ENCODE measurements at places on chromosomes 2 and 18. TPM values are rescaled to one million over a fixed set of nuclear protein-coding genes. Genes with fewer than 3 reads are reported as not detected.

SIGLEC15 gene
- polyA plus RNA-seq = 0.24 TPM

FTCDNL1 gene
- 0.43 TPM for polyA plus RNA-seq

MRPL53 gene
- 68.9 TPM for polyA plus RNA-seq

IL37 gene
- polyA plus RNA-seq = 0.27 TPM

POU3F3 gene
- not detected for polyA plus RNA-seq

PLA2R1 gene
- polyA plus RNA-seq = 3.8 TPM

MZT2A gene
- polyA plus RNA-seq = 40.8 TPM

IL36A gene
- polyA plus RNA-seq = not detected

KIDINS220 gene
- polyA plus RNA-seq = 113 TPM

DNA sequence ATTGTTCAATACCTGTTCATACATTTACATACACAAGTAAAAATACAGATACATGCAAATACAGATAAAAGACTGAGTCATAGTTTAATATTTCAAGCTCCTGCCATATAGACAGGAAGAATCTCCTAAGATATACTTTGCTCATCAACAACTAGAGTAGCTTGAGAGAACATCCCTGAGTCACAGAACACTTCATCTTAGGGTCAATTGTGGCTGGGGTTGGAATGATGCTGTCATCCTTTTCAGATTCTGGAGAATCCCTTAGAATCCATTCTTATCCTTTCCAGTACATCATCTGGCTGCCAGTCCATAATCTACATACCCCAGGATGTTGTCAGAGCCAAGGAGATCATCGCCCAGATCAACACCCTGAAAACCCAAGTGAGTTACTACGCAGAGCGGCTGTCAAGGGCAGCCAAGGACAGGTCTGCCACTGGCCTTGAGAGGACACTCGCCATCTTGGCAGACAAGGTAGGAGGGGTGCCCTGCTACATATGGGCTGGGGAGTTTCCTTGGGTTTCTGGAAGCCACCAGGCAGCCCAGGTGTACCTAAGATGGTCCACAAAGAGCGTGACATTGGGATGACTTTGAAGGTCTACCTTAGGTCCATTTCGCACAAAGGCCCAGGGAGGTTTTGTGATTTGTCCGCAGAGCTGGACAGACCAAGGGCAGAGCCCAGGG lies 55.7 kb downstream of the COA5 start:
- no peak for DNase-seq

DNA sequence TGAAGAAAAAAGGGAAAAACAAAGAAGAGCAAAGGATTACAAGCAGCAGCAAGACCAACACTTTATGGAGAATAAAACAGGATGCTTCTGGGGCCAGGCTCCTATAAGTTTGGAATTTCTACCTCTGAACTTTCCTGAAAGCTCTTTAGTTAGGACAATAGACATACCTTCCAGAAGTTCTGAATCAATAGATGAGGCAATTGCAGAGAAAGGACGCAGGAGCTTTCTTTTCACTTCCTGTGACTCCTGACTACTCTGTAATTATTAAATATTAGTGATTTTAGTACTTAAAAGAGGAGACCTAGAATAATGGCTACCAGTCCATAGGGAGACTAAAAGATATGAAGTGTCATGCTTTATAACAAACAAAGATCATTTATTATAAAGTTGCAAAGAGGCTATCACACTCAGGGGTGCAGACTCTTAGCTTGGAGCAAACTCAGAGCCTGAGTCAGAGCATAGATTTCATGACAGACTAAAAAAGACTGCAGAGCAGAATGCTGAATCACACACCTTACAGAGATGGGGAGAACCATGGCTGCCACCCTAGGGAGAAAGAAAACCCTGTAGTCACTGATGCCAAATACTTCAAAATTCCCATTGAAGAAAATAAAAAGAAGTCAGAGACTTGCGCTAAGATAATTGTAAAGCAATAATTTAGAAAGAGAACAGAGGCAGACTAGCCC lies 52.5 kb upstream of the FAM136A start:
- no peak for DNase-seq

DNA sequence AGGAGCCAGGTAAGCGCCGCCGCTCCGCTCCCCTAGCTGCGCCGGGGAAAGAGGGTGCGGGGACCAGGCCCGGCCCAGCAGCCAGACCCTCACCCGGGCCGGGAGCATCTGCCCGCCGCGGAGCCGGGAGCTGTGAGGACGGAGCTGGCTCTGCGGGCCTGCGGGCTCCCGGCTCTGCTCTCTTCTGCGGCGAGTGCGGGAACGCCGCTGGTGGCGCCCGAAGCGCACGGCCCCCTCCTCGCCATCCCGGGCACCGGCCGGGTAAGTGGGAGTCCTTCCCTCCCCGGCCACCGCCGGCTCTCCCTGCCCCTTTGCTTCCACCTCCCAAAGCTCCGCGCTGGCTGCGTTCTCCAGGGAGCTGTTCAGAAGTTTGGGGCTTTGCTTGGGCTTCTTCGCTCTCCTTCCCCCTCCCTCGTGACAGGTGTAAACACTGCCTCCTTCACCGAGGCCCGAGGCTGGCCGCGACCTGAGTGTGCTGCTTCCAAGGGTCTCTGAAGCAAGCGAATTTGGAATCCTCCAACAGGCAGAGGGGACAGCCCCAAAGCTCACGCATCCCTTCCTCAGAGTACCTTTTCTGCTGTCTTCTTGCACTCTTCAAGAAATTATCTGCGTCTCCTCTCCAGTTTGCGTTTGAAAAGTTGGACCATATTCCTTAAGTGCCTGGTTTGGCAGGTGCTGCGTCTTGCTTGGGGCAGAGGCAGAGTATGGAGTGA lies 632 bp downstream of the AFTPH start:
- DNase-seq = peak; percentile 30

- DNase-seq = no peak
Observed at GRCh38 chr2:45606796-45607195, 4.3 kb downstream of the SRBD1 start.

DNA sequence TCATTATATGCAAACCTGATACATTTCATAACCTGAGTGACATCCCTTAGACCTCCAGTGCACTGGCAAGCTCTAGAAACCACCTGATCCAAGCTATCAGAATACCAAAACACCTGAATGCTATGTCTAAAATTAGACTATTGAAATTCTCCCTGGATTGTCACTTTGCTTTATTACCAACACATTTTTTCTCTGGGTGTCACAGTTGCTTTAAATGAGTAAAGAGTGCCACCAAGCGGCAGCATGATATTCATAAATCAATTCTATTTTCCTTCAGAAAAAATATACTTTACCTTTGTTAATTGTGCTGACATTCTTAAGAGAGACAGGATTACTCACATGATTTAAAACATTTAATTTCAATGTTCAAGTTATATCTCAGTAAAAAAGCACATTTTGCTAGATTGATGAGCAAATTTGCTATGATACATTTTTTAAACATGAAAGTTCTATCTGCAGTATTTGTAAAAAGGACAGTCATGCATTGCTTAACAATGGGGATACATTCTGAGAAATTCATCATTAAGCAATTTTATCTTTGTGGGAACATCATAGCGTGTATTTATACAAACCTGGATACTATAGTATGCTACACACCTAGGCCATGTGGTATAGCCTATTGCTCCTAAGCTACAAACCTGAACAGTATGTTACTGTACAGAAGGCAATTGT lies 338.4 kb upstream of the SLC39A10 start:
- DNase-seq = peak; percentile 26

DNA sequence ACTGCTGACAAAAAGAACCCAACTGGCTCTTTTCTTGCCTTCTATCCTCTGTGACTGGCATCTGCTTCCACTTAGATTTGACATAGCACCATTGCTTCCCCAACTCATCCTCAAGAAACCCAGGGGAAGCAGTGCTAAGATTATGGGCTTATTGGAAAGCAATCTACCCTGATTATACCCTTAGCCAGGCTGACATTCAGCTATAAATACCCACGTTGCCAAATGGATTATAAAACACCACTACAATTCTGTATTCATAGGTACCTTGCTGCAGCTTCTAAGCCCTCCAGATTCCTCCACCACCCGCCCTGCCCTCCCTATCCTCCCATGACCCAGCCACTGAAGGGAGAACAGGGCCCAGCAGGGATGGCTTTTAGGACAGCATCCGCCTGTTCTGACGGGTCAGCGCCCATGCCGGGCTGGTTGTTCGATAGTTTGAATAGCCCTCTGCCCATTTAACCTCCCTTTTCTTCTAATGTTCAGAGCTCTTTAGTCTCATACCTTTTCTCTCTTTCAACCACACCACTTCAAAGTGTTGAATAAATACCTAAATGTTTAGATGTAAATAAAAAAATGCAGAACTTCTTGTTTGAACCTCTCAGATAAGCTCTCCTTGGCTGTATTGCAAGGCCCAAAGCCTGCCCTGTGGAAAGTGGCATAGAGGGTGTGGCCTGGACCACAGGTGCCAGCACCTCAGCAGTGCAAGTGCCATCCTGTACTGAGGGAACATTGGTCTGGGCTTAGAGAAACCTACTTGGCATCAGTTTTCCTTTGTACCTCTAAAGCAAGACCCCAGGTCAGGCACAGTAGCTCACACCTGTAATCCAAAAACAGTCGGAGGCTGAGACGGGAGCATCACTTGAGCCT lies 86.6 kb upstream of the RGPD5 start:
- no peak for DNase-seq

DNA sequence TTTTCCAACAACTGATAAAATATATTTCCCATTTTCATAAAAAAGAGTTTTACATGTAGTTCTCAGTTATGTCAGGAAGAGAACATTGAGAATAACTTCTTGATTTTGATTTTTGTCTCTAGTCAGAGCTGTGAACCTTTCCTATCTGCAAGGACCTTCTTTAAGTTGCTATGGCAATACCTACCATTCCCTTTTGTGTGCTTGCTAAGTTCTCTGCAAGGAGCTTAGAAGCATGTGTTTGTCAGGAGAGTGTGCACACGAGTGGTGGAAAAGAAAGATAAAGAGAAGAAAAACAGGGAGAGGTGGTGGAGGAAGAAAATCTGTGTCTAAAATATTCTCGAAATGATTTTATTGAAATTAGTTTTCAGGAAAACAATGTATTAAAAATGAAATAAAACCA lies 140.3 kb upstream of the SLC8A1 start:
- DNase-seq = no peak

DNA sequence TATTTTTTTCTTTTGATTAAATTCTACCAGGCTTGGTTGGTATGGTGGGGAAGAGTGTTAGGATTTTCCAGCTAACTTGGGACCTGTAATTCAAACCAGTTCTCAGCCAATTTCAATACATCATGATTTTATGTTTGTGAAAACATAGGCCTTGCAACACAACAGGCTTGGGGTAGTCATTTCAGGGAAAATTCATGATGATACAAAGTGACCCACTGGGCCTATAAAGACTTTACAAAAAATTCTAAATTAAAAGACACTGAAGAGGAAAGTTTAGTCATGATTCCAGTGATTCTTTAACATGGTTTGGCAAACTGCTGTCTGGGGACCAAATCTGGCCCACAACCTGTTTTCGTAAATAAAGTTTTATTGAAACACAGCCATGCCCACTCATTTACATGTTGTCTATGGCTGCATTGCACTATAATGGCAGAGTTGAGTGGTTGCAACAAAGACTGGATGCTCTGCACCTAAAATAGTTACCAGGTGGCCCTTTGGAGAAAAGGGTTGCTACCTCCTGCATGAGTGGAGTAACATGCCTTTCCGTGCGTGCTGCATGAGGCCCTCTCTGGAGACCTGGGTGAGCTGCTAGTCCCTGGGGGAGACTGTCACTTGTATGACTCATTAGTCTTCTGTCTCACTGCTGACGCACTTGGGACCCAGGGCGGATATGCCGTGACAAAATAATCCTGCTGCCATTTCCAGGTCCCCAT lies 73.6 kb downstream of the NPAS2 start:
- DNase-seq = no peak

GRCh38 chr2:103396152-103396551 lies 634.3 kb downstream of the TMEM182 start:
- no peak for DNase-seq

GRCh38 chr2:28982381-28982950 lies 1.4 kb downstream of the TOGARAM2 start:
- DNase-seq = no peak

DNA sequence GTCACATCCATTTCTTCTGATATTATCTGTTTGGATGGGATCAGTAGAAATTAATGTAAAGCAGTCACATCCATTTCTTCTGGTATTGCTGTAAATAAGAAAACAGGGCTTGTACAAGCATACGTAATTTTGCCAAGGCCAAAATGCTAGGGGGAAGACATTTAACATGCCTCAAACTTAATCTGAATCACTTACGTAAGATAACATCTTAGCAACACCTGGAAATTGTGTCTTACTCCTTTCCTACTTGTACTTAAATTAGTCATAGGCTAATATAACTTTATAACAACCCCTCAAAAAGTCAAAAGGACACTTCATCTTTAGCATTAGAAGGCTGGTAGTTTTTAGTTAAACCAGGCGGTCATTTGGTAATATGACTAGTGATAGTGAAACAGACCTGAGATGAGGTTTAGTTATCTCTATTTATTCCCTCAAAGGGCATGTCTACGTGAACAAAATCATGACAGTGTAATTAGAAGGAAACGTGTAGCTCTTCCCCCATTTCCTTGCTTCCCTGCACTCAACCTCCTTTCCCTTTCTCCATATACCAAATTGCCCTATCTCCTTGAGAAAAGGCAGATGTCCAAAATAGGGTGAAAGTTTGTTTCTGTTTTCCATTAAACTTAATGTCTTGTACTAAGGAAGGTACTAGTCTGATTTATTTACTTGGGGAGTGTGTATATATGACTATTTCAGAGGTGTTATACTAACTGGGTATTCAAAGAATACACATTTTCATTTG lies 99.3 kb upstream of the FZD5 start:
- no peak for DNase-seq

GRCh38 chr2:218807626-218808025 lies 24.0 kb downstream of the PRKAG3 start:
- no peak for DNase-seq

- no peak for DNase-seq
Observed at GRCh38 chr18:75071484-75071785, 137.5 kb downstream of the PTGR3 start.

DNA sequence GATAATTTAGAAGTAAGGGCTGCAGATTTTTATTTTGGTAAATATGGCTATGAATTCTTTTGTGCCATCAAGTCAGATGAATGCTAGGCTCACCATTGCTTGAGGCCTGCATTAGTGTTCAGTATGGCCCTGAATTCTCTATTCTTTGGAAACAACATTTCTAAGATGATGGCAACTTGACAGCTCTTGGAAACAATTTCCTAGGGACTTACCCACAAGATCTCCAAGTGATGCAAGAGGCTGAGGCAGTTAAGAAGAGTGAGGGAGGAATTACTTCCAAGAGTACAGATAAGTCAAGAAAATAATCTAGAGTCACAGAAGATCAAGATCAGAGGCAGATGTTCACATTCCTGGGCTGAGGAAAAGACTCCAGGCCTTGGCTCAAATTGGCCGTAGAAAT lies 129.1 kb downstream of the NRP2 start:
- no peak for DNase-seq

DNA sequence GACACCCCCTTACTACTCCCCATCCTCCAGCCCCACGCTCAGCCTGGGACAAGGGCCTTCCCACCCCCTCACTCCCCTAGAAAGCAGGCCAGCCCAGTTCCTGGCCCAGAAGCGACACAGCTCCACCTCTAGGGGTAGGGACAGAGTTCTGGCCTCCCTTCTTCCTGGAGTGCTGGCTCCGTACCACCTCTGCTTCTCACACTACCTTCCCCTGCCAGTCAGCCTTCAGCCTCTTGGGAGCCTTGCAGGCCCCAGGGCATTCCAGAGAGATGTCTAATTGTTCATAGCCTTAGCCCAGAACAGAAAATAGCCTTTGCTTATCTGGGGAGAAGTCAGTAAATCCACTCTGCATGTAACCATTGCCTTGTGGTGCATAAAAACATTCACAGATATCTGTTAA lies 13.1 kb upstream of the CATIP start:
- no peak for DNase-seq

GRCh38 chr18:48408727-48409590 lies at the start of gene ZBTB7C:
Gene ZBTB7C (minus strand): TSS chr18:48409383.
- DNase-seq = no peak
